Epithelial cell of esophagus (primary cell): ENCODE measurements at places on chromosomes 2 and 18.
A peak's percentile ranks its signal among the peaks of the same experiment; 100 is the strongest.

GRCh38 chr2:95539836-95540235 lies 52.0 kb upstream of the TRIM43 start:
- no peak for DNase-seq

DNA sequence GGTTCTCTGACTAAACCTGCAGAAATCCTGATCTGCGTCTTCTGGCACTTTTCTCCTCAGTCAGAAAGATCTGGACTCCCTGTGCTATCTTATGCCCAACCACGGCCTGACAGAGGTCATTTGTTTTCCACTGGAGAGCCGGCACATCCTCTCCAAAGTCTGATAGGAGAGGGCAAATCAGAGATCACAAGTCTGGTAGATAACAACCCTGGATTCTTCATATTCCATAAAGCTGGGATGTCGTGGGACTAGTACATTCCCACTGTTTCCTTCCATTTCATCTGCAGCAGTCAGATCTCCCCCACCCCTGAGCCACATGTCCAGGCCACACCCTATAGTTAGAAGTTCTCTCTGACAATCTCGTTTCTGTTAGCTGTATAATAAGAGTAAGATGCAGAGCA lies 157.0 kb downstream of the MGAT5 start:
- DNase-seq, result no peak

- DNase-seq, result no peak
Observed at GRCh38 chr2:151182396-151182795, 79.3 kb downstream of the RBM43 start.

GRCh38 chr2:172704072-172704936 lies 31.3 kb upstream of the RAPGEF4 start:
- DNase-seq, result peak; percentile 50

DNA sequence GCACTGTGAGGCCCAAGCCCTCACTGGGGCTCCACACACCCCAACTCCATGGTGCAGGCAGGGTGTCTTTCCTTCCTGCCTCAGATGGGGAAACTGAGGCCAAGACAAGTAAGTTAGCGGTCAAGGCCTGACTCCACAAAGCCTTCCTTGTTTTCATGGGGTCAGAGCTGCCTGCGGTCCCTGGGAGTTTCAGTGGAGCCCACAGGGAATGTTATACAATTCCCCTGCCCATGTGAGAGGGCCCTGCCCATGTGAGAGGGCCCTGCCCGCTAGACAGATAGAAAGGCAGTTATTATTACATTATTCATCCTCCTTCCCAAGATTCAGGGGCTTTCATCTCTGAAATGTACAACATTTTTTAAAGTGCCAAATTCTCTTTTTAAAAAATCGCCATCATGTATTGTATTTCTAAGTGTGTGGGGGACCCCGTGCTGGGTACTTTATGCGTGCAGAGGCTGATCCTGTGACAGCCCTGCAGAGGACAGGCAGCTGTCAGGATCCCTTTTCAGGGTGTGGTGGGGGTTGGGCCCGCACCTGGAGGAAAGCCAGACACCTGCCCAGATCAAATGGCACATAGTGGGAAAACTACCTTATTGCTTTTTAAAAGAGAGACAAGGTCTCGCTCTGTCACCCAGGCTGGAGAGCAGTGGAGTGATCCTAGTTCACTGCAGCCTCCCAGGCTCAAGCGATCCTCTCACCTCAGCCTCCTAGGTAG lies 23.4 kb downstream of the FBLN7 start:
- no peak for DNase-seq

DNA sequence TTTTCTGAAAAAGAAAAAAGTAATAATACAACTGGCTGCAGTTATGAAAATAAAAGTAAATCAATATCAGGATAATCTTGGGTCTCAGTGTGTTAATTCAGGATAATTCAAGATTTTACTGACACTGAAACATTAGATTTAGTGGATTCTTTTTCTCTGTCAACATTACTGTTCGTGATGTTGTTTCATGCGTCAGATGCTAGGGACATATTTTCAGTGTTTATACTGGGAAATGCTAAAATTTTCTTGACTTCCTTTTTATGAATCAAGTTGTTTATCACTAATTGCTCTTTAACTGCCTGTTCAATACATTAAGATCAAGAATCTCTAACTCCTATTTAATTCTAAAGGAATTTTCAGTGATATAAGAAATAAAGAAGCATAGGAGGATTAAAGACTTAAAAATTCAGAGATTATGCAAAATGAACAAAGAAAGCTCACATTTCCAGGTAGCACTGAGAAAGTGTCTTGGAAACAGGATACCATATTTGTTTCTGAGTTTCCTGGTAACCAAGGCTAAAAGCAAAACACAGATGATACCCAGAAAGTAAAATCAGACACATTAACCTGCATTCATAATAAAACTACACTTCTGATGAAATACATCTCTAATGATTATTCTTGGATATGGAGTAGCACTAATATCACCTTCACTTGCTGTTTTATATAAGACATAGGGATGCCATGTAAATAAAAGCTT lies 174.0 kb downstream of the ARL4C start:
- no peak for DNase-seq

DNA sequence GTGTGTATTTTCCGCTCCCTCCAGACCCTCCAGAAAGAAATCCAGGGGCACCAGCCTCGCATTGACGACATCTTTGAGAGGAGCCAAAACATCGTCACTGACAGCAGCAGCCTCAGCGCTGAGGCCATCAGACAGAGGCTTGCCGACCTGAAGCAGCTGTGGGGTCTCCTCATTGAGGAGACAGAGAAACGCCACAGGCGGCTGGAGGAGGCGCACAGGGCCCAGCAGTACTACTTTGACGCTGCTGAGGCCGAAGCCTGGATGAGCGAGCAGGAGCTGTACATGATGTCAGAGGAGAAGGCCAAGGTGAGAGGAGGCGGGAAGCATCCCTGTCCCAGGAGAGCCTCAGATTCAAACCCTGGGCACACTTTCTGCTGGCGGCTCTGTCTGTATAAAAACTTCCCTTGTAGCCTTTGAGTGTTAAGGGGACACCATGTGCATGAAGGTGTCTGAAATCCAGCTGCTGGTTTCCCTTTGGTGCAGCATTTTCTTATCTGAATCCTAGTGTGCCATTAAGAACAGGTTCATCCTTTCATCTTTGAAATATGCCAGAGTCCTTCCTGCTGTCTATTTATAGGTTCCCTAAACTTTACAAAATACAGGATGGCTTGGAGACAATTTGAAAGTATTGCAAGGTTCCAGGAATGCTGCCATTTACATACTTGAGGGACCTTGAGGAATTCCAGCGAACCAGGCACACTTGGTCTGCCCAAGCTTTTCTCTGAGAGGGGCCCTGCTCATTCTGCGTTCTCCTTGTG lies 77.1 kb upstream of the EML6 start:
- DNase-seq, result no peak

- DNase-seq, result peak; percentile 75
Observed at GRCh38 chr2:233426619-233427342, 72.5 kb downstream of the DGKD start.

DNA sequence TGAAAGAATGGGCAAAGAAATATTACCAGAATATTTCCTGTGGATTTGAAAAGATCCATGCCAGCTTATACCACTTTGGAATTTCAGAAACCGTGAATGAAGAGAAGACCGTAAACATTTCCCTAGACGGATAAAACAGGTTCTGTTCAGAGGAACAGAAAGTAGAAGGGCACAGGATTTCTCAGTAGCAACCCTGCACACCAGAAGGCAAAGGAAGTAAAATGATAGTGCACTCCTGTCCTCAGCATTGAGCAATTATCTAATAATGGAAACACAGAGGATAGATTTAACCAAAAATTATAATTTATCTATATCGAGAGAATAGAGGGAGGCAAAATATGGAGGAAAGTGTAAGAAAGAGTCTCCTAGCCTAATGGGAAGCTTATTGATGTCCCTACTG lies 87.0 kb upstream of the ITGA6 start:
- no peak for DNase-seq

- DNase-seq, result no peak
Observed at GRCh38 chr2:51032751-51033330, 909 bp upstream of the NRXN1 start.

GRCh38 chr18:45155526-45155925 lies 459.8 kb upstream of the SLC14A2 start:
- DNase-seq, result peak; percentile 91

DNA sequence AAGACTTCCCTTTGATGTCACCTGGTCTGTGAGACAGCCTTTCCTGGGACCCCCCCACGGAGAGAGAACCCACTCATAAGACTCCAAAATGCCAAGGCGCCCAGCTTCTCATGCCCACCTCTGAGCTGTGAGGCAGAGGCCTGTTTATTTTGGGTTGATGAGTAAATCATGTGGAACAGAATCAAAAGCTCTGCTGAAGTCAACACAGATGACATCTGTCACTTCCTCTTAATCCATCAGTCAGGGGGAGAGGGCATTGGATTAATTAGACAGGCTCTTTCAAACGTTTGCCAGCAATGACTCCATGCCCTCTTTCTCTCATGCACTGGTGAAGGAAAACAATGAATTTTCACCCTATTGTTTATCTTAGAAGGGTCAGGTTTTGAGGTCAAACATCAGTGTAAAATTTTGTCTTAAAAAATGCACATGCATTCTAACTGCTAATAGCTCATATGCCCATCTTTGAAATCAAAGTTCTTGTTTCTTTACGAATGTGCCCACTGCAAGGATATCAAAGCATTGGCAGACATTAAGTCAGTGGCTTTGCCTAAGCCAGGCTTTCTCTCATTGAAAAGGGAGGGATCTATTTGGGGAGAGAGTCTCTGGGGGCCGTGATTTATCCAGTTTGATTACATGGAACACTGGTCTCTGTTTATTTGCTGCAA lies 184.1 kb downstream of the ACKR3 start:
- DNase-seq, result no peak

DNA sequence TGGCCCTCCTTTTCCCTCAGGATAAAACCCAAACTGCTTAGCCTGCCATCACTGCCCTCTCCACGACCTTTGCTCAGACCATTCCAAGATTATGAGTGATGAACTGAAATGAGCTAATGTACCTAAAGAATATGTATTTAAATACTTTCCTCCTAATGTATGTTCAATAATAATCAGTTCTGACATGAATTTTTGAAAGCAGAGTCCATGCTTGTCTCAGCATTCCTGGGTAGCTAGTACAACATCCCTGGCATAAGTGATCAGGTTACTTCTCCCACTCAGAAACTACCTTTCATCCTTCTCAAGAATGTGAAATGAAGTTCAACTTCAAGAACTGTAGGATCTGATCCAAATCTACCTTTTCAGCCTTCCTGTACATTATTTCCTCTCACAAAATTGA lies 103.6 kb downstream of the UNC80 start:
- peak; percentile 74 for DNase-seq

DNA sequence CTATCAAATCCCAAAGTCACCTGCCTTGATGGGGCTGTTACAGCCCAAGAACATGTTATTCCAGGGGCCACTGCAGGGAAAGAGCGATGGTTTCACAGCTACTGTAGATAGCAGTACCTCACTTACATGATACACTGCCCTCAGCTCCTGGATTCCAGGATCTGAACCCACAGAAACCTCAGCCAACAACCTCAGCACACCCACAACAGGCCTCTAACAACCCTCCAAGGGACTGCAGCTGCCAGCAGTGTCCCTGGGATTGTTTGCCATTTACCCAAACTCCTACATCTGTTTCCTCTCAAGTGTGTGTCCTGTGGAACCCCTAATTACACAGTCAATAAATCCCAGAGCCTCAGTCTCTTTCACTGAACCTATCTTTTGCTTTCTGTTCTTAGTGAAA lies 28.2 kb downstream of the OSBPL1A start:
- DNase-seq, result no peak

DNA sequence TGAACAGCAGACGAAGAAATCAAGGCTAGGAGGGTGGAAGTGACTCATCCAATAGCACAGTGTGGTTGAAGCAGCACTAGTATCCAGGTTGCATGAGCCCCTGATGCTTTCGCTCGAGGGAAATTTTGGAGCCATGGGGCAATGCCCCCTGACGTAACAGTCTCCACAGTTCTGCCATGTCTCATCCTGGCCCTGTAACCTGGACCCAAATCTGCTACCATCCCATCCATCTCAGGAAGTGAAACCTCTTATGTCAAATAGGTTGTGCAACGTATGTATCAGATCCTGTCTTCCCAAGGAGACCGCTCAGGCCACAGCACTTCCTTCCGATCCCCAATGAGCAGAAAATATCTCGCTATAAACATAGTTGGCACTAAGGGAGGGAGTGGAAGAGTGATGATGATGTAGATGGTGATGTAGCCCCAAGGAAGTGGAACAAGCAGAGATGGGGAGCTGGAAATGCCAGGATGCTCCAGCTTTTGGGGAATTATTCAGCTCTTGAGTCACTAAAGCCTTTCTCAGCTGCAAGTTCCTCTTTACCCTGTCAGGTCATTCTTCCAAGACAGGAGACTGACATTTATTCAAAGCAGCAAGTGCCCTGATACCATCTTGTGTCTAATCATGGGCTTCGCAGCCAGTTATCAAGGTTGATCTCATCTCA lies 3.0 kb upstream of the IL1B start:
- peak; percentile 53 for DNase-seq

GRCh38 chr2:47346-47725 lies 1.0 kb upstream of the FAM110C start:
- peak; percentile 13 for DNase-seq

DNA sequence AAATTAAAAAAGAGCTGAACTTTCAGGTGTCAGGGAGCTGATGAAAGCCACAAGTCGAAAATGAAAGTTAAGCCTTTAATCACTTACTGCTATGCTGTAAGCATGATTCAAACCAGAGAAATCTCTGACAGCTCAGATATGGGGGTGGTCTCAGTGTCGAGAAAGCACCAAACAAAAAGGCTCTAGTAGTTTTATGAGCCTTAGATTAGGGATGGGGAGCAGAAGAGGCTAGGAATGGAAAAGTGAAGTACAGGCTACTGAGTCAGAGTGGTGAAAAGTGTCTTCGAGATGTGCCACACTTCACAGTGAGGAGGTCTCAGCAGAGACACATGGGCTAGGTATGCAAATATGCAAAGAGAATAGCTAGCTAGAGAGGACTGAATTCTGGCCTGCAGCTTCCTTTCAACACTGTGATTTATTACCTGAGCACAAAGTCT lies 482.2 kb downstream of the SPAG16 start:
- DNase-seq, result no peak

DNA sequence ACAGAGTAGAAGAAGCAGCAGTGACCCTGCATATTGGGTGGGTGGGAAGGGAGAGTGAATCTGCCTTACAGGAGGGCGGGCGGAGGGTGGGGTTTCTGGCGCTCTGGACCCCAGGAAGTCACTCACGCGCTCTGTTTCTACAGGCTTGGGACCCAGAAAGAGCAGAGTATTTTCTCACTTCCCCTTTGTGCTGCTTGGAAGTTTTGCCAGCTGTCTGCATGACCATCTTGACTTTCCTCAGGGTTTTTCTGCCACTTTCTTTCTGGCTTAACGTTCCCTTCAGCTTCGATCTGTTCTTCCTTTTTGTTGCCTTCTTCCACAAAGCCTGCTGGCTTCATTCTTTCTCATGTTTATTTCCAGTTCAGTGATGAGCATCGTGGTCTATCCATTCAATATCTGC lies 383.1 kb downstream of the GALR1 start:
- no peak for DNase-seq

DNA sequence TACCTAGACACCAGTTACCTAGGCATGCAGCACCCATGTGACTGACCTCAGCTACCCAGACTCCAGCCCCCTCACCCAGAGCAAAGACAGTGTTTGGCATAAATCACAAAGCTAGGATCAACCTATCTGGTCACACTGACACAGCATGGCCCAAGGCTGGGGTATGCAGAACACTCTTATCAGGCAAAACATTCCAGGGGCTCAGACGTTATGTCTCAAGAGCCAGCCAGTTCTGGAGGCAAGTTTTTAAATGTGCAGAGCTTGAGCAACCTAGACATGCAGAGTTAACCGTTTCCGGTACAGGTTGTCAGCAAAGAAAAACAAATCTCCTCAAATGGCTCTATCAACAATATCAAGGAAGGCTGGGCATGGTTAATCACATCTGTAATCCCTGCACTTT lies 92.8 kb downstream of the AP1S3 start:
- no peak for DNase-seq
